ENCODE measurements at places on chromosomes 7 and 10.

DNA sequence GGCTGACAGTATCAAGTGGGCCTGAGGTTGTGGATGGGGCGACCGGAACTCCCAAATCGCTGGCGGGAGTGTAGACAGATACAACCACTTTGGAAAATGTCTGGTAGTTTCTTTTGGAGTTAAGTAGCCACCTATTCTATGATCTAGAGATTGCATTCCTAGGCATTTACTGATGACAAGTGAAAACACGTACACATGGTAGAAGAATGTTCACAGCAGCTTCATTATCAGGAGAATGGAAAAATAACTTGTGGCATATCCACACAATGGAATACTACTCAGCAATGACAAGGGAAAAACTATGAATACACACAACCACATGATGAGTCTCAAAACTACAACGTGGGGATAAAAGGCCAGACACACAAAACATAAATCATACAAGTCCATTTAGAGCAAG is 146.0 kb downstream of the MYOF start:
- DNase-seq = no peak

DNA sequence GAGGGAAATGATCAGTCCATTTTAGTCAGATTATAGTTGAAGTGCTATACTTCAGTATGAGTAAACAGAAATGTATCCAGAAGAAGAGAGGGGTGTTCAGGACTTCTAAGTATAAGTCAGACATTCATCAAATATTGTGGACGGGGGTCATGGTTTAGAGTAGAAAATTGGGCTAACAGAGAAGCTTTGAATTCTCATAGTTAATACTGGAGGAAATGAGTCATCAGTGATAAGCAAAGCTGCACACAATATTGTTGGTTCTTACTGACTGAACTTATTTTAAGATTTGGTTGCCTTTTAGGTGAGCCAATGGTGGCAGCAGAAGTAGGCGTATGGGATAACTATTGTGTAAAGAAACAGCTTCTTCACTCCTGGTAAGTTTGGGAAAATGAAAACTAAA is 1.7 kb upstream of the SUMF2 start:
- no peak for DNase-seq

GRCh38 chr10:14481752-14482151 is 151.0 kb upstream of the FRMD4A start:
- no peak for DNase-seq

DNA sequence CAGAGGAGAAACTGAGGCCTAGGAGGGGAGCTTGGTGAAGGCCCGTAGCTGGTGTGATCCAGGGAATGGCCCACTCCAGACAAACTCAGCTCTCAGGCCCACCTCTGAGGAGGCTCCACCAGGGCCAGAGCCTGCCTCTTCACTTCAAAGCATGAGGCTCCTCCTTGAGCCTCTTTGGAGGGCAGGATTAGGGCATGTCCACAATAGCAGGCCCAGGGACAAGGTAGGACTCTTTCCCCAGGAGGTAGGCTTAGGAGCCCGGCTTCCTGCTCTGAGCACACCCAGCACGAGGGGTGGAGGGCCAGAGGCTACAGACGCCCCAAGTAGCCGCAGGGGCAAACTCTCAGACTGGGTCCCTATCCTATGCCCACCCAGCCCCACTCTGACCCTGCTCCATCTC is 164.6 kb upstream of the ZMIZ1 start:
- no peak for DNase-seq

DNA sequence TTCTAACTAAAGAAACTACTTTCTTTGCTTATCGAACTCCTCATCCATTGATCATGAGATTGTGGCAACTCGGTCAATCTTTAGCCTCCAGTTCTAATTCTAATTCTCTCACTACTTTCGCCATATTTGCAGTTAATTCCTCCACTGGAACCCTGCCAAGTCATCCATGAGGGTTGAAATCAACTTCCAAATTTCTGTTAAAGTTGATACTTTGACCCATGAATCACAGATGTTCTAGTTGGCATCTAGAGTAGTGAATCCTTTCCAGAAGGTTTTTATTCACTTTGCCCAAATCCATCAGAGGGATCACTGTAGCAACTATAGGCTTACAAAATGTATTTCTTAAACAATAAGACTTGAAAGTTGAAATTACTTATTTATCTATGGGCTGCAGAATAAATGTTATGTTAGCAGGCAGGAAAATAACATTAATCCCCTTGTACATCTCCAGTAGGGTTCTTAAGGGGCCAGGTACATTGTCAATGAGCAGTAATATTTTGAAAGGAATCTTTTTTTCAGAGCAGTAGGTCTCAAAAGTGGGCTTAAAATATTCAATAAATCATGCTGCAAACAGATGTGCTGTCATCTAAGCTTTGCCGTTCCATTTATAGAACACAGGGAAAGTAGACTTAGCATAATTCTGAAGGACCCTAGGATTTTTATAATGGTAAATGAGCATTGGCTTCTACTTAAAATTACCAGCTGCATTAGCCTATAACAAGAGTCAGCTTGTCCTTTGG is 39.4 kb downstream of the CCDC71L start:
- DNase-seq = no peak

- DNase-seq = no peak
Observed at GRCh38 chr10:124842721-124843120, 41.1 kb downstream of the ABRAXAS2 start.

- DNase-seq = no peak
Observed at GRCh38 chr7:91156316-91157185, 107.7 kb upstream of the FZD1 start.

DNA sequence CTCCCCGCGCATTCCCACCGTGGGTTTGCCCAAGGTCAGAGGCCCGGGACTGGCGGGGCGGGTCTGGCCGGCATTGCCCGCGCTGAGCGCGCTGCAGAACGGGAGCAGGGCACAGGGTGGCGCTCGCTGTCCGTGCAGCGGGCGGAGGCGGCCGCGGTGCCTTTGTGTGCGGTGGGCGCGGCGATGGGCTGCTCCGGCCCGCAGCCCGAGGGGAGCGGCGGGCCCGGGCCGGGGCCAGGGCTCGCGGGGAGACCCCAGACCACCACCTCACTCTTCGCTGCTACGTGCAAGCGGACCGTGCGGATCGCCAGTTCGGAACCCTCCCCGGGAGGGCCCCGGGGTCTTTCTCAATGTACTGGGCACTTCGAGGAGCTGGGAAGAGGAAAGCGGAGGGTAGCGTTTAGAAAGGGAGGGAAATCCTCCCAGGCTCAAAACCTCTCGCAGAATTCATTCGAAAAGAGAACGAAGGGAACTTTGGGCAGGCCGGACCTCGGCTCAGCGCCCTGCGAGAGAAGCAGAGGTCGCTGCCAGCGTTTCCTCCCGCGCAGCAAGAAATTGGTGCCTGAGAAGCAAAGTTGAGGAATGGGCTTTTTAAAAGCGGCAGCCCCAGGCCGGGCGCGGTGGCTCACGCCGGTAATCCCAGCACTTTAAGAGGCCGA is 8.5 kb downstream of the SP8 start:
- peak; percentile 55 for DNase-seq

DNA sequence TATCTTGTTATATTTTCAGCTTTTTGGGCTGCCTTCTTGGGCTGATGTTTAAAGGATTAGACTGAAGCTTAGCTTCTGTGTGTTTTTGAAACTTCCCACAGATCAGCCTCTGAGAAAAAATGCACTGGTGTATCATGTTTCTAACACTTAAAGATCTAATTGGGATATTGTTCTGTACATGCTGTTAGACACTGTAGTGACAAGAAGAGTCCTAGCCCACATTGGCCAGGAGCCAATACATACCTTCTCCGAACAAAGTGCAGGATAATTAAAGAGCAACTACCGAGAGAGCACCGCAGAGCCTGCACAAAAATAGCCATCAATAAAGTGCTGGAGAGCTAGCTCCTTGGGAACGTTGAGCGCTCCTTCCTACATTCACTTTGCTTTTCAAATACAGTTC is 289.4 kb upstream of the SP8 start:
- DNase-seq = no peak

- DNase-seq = no peak
Observed at GRCh38 chr10:5537684-5538083, 12.9 kb downstream of the CALML3 start.

DNA sequence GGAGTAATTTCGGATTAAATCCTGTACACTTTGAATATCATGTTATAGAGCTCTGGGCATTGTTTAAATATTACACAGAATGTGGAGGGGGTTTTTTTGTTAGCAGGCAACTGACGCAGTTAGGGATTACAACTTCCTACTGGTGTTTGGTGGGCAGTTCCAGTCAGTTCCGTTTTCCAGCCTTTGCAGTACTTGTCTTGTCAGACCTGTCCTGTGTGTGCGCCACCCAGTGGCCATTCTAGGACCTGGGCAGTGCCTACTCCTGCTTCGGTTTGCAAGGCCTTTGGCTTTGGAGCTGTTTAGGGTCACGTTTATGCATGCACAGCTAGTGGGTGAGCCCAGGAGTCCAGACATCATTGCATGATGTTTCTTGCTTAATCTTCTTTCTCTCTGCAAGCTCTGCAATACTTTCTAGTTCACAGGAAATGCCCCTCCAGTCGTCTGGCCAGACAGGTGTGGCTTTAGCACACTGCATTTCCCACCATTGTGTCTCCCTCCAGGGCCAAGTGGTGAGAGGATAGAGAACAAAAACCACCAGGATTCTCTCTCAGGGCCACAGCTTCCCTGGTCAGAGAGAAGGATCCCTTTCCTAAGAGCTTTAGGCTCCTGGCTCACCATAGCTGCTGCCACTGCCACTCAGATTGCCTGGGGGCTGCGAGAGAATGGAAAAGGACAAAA is 96.5 kb upstream of the TARP start:
- peak; percentile 98 for DNase-seq

DNA sequence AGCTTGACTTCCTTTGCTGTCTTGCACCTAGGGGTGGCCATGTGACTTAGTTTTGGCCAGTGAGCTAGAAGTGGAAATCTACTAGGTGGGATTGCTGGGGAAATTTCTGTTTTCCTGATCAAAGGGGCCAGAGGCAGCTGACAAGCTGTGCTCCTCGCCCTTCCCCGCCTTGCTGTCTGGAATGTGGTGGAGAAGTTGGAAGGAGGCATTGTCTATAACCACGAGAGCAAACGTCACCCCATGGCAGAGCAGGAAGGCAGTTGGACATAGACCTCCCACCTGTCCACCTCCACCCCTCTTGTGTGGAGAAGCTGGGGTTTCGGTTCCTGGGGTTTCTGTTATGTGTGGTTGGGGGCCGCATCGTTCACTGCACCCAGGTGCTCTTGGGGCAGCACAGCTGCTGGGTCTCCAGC is 7.3 kb downstream of the SFRP5 start:
- no peak for DNase-seq

GRCh38 chr7:36011588-36011965 is 141.5 kb upstream of the EEPD1 start:
- no peak for DNase-seq

DNA sequence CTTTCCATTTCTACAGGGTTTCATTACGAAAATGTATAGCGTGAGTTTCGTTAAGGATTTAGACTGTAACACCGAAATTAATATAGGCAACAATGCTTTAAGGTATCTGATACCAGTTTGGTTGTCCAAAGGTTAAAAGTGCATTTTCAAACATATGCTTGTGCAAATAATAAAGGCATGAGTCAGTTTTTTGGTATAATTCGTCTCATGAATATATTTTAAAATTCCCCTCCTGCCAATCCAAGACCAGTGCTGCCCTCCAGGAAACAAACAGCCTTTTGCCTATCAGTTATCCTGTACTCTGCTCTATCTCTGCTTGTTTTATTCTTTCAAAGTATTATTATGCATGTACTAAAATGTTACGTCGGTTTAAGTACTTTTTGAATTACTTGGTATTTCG is 2.0 kb downstream of the LCOR start:
- no peak for DNase-seq

DNA sequence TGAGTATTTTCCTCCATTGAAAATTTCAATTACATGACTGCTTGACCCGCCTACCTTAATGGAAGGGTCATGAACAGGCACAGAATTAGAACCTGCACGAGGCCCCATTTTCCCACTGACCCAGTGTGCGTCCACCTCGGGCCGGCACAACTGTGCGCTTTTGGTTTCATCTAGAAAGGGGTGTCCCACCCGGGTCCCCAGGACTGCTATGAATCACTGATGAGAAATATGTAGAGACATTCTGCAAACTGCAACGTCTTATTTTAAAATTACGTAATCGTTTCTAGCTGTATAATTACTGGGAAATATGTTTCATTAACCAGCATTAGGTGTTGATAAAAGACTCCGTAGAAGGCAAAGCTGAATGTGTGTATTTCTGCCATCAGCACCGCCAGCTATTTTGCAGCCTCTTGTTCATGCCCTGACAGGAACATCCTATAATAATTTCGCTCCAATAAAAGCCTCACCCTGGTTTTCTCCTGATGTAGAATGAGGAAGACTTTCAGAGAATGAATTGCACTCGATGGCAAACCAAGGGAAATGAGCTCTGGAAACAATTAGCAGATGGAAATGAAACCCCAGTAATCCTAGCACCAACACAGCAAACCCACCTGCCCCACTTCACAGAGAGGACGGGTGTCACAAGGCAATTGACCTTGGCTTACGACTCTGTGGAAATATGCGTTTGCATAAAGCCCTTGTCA is 562.1 kb downstream of the DNAJB6 start:
- no peak for DNase-seq

- no peak for DNase-seq
Observed at GRCh38 chr10:51288511-51288910, 214.2 kb downstream of the PRKG1 start.

DNA sequence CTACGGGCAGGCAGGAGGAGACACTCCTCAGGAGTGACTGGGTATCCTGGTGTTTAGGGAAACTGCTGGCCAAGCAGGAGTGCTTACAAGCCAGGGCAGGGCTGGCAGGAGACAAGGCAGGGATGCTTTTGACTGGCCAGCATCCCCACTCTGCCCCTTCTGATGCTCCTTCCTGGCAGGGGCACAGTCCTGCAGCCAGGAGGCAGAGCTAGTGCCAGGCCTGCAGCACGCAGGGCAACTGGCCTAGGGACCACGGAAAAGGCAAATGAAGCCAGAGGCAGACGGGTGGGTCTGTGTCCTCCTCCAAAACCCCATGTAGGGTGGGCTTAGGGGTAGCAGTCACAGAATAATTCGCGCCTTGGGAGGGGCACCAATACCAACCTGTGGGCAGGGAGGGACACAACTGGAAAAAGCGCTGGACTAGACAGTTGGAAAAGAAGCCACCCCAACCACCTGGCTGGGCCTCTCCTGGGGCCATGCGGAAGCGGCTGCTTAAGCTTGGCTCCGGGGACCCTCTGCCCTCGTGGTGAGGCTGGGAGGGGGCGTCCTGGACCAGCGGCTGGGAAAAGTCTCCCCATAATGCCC is 4.8 kb downstream of the IMPDH1 start:
- DNase-seq = no peak

Data from suppressor macrophage (primary cell).